ENCODE measurements at places on chromosomes 11 and 22.
A peak's percentile ranks its signal among the peaks of the same experiment; 100 is the strongest.

DNA sequence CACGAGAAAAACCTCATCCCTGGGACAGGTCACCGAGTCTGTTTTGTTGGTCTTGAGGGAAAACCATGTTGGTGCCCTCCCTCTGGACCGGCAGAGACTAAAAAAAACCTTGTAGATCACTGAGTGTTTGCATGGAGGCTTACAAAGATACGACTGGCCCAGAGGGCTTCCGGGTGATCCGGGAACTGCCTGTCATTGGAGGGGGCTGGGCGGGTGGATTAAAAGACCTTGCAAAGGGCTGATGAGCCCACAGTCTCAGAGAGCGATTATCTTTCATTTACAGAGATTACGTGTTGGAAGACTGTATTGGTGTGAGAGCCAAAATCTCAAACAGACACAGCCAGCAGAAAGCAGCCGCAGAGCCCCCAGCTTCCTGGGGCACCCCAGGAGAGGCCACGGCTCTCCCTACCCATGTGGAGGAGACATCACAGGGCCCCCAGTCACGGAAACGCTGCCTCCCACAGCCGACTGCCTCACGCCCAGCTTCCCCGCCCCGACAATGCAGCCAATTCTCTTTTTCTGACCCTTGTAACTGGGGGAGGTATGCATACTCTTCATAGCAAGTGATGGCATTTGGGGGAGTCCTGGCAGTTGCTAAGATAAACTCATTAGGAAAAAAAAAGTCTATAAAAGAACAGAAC is 426.4 kb downstream of the CTTN start:
- DNase-seq: no peak

GRCh38 chr11:62390722-62391121 is 28.1 kb upstream of the SCGB1A1 start:
- no peak for DNase-seq

DNA sequence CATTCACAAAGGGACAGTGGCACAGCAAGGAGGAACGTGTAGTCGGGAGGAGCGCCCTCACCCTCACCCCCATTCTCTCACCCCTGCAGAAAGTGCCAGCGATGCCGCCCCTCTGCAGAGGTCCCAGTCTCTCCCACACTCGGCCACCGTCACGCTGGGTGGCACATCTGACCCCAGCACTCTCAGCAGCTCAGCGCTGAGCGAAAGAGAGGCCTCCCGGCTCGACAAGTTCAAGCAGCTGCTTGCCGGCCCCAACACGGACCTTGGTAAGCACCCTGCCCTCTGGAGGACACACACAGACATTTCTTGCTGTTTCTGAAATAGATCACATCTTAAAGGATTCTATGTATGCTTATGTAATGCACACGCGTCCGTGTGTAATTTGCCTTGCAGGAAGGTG is 34.9 kb downstream of the TBC1D22A start:
- DNase-seq: no peak

- peak; percentile 42 for DNase-seq
Observed at GRCh38 chr11:46327829-46328228, 19.4 kb upstream of the DGKZ start.

DNA sequence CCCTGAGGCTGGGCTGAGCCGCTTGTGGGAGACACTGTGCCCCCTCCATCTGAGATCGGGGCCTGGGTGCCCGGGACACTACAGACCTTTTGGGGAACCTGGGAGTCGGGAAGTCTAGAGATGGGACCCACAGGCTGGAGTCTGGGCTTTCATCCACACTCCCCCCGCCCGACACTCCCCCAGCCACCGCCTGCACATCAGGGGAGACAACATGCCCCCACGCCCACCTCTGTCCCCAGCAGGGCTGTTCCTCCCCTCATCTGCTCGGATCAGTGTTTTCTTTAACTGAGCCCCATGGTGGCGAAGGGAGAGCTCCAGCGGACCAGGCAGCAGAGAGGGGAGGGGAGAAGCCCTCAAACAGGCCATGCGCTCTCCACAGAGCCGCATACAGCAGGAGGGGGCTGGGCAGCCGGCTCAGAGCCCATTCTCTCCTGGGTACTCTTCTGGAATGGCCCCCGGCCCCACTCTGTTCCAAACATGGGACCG is 174.7 kb downstream of the IGLL1 start:
- DNase-seq: no peak

- DNase-seq: no peak
Observed at GRCh38 chr11:76838678-76839068, 22.0 kb upstream of the ACER3 start.

DNA sequence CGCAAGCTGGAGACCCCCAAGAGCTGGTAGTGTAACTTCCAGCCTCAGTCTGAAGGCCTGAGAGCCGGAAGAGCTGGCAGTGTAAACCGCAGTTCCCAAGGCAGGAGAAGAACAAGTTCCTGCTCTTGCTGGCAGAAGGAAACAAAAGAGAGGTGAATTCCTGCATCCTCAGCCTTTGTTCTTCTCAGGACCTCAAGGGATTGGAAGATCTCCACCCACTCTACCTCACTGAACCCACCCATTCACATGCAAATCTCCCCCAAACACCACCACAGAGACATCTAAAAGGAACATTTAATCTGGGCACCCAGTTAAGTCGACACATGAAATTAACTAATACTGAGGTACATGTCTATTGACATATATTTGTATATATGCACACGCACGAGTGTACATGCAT is 1310.3 kb downstream of the TBC1D22A start:
- DNase-seq: no peak

DNA sequence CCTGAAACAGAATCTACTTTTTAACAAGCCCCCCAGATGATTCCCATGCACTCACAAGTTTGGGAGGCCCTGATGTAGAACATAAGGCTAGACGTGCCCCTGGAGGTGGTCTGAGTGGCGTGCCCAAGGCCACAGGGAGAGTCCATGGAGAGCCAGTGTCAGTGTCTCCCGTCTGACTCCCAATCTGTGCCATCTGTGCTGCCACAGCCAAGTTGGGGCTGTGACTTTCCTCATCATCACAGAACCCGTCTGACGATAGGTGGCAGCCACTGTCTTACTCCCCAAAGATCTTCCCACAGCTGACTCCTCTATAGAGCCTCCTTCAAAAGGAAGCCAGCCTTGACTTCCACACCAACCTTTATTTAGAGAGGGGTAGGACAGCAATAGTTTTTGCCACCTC is 470.5 kb downstream of the SOX6 start:
- DNase-seq: no peak

DNA sequence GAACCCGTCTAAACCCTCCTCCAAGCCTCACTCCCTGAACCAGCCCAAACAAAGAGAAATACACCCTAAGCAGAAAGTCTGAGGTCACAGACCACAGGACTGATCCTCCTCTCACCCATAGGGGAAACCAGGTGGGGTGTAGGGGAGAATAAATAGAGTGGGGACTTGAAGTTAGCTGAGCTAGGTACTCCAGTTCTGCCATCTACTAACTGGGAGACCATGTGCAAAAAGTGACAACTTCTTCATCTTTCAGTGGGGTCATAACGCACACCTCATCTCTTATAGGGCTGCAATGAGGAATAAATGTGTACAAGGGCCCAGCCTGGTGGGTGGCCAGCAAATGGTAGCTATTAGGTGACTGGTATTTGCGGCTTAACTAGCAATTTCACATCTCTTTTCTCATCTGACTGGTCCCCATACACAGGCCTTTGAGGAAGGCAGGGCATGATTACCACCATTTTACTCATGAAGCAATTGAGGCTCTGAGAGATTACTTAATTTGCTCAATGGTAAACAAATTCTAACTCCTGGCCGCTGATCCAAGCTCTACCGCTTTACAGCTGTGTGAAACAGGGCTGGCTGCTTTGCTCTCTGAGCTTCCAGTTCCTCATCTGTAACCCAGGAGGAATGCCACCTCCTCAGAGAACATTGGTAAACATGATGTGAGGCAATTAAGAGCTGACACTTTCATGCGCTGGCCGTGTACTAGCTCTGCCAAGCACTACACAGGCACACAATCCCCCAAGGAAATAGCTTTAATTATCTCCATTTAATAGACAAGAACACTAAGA is 16.6 kb downstream of the TBC1D10A start:
- DNase-seq: no peak

GRCh38 chr11:3840004-3840869 is 522 bp downstream of the RHOG start:
- no peak for DNase-seq

- DNase-seq: no peak
Observed at GRCh38 chr11:90766121-90766520, 543.3 kb upstream of the CHORDC1 start.

- no peak for DNase-seq
Observed at GRCh38 chr11:43489869-43490465, 131.2 kb downstream of the TTC17 start.

DNA sequence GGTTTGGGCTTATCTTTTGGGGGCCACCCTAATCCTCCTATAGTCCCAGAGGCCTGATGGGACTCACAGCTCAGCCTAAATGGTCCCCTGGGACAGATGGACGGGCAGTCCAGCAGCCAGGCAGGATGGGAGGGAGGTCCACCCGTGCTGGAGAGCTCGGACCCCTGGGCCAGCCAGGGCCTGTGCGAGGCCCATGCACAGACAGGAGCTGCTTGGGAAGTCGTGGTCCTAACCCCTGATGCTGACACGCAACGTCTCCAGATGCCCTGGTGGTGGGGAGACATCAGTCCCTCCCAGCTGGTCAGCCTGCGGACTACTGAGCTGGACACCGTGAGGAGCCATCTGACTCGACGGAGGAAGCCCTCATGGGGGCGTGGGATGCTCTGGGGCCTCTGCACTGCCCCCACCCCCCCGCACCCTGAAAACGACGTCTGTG is 31.2 kb upstream of the MUC5AC start:
- no peak for DNase-seq

- DNase-seq: no peak
Observed at GRCh38 chr11:95732930-95733602, 56.5 kb downstream of the FAM76B start.

DNA sequence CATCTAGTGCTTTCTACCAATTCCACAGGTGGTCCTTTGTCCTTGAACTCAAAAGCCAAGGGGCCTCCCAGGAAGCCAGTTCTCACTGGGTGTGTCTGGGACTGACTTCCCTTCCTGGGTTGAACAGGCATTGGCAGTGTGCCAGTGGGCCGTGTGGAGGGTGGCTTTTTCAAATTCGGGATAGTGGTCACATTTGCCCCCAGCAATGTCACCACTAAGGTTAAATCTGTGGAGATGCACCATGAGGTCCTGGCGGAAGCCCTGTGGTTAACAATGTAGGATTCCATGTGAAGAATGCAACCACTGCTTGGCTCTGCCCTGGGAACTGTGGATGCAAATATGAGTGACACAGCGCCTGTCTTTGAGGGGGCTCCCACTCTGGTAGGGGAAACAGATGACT is 53.2 kb upstream of the MTNR1B start:
- no peak for DNase-seq

- no peak for DNase-seq
Observed at GRCh38 chr11:20010851-20011225, 149.4 kb downstream of the DBX1 start.

- peak; percentile 72 for DNase-seq
Observed at GRCh38 chr11:62108017-62108750, 15.6 kb upstream of the INCENP start.

DNA sequence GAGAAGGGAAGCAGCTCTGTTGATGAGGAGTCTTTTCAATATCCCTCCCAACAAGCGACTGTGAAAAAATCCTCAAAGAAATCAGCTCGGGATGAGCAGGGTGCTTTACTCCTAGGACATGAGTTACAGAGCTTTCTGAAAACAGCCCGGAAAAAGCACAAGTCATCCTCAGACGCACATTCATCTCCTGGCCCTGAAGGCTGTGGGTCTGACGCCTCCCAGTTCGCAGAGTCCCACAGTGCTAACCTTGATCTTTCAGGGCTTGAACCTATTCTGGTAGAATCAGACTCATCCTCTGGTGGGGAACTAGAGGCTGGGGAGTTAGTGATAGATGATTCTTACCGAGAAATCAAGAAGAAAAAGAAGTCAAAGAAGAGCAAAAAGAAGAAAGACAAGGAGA is 7.7 kb downstream of the HMGXB4 start:
- no peak for DNase-seq

- DNase-seq: peak; percentile 36
Observed at GRCh38 chr11:34176751-34177209, 71.4 kb downstream of the NAT10 start.

DNA sequence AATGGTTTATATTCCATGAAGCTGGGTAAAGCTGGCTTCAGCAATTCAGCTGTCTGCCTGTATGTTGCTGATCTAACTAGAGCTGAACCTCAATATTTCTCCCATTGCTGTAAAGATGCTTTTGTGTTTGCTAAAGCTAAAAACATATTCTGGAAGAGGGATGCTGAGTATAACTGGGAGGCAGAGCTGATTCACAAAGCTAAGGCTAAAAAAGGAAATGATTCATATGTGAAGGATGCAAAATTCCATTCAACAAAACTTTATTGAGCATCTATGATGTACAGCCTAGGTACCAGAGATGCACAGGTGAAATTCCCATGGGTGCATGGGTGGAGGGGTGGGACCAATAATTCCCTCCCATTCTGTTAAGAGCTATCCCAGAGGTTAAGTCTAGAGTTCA is 193.9 kb downstream of the KIF18A start:
- DNase-seq: no peak

- DNase-seq: peak; percentile 21
Observed at GRCh38 chr11:73784080-73784634, 3.5 kb upstream of the MRPL48 start.

GRCh38 chr22:37768273-37768672 is 39.5 kb upstream of the GCAT start:
- no peak for DNase-seq

DNA sequence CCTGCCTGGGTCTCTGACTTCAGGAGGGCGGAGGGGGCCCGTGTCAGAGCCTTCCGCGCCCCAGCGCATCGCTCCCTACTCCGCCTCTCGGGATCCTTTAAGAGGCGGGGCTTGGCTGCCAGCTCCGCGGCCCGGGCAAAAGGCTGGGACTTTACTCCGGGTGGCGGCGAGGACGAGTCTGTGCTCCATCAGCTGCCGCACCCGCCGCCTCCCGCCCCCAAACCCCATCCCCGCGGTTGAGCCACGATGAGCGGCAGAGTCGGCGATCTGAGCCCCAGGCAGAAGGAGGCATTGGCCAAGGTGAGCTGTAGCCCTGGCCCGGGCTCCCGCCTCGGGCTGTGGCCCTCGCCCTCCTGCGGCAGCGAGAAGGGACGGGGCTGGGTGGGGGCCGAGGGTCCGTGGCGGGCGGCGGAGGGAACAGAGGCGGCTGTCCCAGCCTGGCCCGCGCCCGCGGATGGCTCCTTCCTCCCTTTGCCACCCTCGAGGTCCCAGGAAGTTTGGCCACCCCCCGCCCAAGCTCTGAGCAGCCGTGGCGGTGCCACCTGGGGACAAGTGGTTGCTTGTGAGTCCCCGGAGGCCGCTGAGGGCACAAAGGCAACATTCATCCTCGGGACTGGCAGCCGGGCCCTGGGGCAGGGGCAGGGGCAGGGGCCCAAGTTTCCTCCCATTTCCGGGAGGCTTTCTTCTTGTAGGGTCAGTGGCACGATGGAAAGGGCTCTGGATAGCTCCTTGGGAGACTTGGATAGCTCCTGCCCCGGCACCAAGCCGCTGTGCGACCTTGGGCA is at the start of gene SEC14L2:
TSS of gene SEC14L2 (plus strand) at position 148 of the 785 bp plus-strand sequence. CDS start at position 247, 99 bp downstream.
- peak; percentile 55 for DNase-seq

Data from NCI-H345 (cell line).